ENCODE measurements at places on chromosomes 4 and X. TPM values are rescaled to one million over a fixed set of nuclear protein-coding genes. Genes with fewer than 3 reads are reported as not detected.

The TMEM31 gene
- not detected for total RNA-seq

DNA sequence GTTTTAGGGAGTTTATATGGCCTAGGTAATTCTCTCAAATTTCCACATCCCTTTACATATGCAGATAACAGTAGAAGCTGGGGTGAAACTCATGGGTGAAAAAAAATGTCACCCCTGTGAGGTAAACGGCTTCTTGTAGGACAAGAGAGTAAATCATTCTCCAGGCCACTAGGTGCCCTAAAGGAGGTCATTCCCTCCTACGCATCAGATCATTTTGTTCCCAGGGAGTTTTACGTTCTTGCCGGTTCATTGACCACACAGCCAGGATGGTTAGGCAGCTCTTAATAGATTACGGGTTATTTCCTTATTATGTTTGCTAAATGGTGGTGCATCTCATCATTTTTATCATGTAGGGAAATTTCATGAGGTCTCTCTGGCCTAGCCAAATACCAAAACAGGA is 225.8 kb upstream of the NOCT start:
- DNase-seq, result no peak

DNA sequence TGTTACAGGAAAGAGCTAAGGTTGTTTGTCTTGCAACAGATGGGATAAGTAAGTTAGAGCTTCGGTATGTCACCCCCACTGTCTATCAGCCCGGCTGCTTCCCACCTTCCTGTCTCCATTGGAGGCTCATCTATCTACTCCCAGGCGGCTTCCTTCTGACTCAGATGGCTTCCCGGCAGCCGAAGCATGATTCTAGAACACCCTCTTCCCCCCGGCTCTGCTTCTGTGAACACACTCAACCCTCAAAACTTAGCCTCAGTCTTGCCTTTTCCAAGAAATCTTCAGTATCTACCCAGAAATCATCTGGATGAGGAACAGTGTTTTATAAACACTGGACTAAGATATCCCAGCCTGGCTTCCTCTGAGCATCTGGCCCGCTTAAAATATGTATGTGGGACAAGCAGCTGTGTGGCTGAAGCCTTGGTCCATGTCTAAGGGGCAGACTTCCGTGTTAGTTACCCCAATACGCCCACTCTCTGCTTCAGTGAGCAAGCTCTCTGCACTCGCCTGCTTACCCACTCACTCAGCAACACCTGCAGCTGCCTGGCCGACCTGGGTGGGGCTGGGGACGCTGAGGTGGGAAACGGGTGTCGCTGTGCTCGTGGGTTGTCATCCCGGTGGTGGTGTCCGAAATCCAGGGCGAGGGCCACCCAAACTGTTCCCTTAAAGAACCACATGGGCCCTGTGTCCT is 12.0 kb upstream of the SLC2A9 start:
- DNase-seq, result no peak

- DNase-seq, result no peak
These were observed 170.6 kb upstream of the PACRGL start for GRCh38 chr4:20529691-20530090.

DNA sequence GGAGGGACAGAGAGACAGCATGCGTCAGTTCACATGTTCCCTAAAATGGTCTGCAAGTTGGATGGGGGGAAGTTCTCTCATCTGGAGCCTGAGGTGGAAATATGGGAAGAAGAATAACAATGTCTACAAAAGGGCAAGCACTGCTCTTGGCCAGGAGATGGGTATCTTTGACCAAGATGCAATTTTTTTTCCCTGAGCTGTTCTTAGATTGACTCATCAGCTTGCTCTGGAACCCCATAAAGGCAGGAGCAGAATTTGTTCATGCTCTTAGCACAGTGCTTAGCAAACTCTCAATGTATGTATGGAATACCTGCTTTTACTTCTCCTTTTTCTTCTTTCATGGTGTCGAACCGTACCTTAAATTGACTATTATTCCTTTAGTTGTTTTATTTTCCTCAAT is 90.5 kb upstream of the ZNF827 start:
- DNase-seq, result peak; percentile 38

- DNase-seq, result no peak
These were observed 508.5 kb downstream of the CENPC start for GRCh38 chr4:67036791-67037190.

DNA sequence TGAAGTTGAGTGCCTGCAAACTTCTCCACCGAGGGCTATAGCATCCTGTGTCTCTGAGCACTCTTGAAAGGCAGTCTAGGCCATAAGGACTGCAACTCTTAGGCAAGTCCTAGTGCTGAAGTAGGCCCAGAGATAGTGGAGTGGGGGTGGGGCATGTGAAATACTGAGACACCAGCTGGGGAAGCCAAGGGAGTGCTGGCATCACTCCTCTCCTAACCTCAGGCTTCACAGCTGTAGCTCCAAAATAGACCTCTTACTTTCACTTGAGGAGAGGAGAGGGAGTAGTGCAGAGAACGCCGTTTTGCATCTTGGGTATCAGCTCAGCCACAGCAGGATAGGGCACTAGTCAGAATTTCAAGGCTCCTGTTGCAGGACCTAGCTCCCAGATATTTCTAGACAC is 56.2 kb upstream of the CYSLTR1 start:
- no peak for DNase-seq

Measured in foreskin keratinocyte (primary cell).